ENCODE measurements at places on chromosomes 2 and 18. TPM values are rescaled to one million over a fixed set of nuclear protein-coding genes. Genes with fewer than 3 reads are reported as not detected.

- no peak overlapping the region for H3K4me3 ChIP-seq
- H3K27ac ChIP-seq: no peak overlapping the region
- H3K36me3 ChIP-seq: no peaks in the 10 kb centered on the region
- H3K4me1 ChIP-seq: no peaks in the 10 kb centered on the region
These were observed 352.6 kb upstream of the CWC22 start for GRCh38 chr2:180359522-180360282.

GRCh38 chr2:105678346-105678745, 66.4 kb upstream of the NCK2 start:
- no peak overlapping the region for H3K27ac ChIP-seq
- peaks cover 2% of the 10 kb centered on the region for H3K27me3 ChIP-seq
- H3K36me3 ChIP-seq: no peaks in the 10 kb centered on the region
- no peak for DNase-seq

DNA sequence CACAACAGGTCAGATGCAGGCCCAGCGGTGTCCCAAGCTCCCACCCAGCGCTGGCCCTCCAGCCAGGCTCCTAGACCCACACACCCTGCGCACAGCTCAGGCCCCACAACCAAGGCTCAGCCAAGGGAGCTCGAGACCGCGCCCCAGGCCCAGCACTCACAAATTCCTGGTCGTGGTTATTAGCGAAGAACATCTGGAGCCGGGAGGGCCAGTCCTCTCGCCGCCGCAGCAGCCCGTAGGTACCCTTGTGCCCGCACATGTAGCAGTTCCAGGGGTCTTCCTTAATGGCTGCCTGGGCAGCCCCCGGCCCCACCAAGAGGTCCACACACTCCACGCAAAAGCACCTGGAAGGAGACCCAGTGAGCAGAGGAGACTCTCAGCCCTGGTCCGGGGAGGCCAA, 75.6 kb upstream of the POMC start:
- H3K27ac ChIP-seq: no peak overlapping the region
- DNase-seq: no peak

DNA sequence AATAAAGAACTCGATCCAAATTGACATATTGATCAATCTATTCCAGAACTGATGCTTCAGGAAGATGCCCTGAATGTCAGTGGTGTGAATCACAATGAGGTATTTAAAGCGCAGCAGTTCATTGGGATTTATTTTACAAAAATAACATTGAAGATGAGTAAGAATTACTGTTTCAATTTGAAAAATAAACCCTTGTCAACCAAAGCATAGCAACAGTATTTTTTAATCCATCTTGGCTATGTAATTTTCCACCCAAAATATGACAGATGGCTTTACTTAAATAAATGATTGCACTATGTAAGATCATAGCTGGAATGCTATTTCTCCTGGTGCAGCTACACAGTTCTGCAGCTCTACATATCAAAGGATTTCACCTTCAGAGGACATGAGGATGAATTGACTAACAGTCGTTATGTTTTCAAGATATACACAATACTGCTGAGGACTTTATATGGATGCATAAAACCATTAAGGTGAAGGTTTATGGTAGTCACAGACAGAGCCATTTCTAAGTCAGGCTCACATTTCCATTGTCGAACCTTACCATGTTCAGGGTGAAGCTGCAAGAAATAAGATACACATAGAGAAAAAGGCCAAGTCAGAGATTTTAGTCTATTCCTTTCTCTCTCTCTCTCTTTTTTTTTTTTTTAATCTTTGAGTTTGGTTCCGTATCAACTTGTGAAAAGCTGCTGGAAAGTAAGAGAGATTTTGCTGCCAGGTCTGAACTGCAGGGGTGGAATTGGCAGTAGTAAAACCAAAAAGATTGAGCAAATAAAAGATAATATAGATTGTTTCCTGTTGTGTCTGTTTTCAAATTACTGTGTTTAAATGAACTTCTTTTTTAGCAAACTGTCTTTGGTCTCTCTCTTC, 398.0 kb upstream of the CDH20 start:
- H3K36me3 ChIP-seq: no peaks in the 10 kb centered on the region
- no peaks in the 10 kb centered on the region for H3K27me3 ChIP-seq
- DNase-seq: peak; percentile 60
- no peak overlapping the region for H3K27ac ChIP-seq
- no peak overlapping the region for H3K4me3 ChIP-seq
- no peaks in the 10 kb centered on the region for H3K4me1 ChIP-seq

DNA sequence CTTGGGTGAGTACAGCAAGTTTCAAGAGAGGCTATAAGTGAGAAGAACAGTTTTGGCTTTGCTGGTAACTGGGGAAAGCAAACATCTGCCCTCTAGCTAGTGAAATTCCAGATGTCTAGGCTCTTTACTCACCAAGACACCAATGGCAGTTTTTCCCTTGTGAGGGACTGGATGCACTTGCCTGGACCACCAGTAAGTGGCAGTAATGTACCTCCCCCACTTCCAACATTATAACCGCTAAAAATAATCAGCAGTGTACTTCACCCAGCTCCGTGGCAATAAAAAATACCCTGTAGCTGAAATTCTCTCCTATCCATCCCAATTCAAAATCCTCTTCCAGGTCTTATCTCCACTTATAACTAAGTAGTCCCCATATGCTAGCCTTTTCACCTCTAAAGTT, 383.9 kb downstream of the ARHGAP15 start:
- H3K36me3 ChIP-seq: no peaks in the 10 kb centered on the region
- no peak overlapping the region for H3K27ac ChIP-seq
- peak; percentile 56 for DNase-seq

DNA sequence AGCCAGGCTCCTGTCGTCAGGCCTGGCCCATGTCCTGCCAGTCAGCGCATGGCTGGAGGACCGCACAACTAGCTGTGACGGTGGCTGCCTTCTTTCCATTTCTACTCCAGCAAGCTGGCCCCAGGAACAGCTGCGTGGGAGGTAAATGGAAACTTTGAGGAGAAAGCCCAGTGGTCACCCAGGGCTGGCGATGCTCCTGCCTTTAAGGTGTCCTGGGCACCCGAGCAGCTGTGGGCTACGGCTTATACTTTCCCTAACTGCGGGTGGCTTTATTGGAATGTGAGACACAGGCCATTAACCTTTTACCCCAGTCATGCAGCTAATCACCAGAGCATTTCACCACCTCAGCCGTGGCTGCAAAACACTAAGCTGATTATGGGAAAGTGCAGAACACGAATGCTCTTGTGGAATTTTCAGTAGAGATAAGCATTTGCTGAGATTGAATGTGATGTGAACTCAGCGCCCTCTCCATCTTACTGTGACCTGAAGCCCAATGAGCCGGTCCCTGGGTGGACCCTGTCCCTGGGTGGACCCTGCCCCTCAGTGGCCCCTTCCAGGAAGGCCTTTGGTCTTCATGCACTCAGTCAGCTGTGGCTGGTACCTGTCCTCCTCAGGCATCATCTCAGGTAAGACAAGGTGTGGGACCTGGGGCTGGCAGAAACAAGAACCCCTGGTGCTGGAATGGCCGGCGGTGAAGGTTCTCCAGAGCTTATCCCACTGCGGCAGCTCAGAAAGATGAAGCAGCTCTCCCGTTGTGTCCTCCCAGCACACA, 275.4 kb upstream of the HS6ST1 start:
- DNase-seq: peak; percentile 52
- no peaks in the 10 kb centered on the region for H3K4me1 ChIP-seq
- no peak overlapping the region for H3K4me3 ChIP-seq
- no peaks in the 10 kb centered on the region for H3K36me3 ChIP-seq
- no peak overlapping the region for H3K27ac ChIP-seq

DNA sequence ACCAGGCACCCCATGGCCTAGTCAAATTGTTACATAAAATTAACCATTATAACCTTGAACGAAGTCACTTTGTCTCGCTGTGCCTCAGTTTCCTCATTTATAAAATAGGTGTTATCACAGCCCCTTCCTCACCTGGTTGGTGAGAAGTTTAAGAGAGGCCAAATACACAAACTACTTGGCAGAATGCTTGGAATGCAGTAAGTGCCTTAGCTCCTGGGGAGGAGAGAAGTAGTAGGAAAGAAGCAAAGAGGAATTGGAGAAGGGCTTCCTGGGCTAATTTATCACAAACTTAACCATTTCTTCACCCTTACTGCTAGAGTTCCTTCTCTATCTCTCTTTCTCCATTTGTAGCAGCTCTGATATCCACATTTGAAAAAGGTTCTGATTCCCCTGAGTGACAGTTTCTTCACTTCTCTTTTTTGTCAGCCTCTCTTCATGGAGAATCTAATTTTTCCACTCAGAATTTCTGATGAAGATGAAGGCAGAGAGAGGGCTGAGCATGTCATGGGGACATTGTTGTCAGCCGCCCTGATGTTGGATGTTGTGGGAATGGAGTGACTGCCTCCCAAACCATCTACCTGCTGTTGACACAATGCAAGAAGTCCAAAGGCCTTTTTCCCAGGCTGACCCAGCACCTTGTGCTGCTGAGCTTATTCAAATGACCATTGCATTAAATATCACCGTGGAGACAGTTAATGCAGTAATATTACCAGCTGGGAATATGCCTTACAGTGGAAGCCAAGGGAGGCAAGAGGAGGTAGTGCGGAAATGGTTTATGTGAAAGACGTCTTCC, 60.4 kb downstream of the BOD1L2 start:
- H3K27ac ChIP-seq: no peak overlapping the region
- DNase-seq: no peak
- H3K27me3 ChIP-seq: no peaks in the 10 kb centered on the region
- H3K36me3 ChIP-seq: no peaks in the 10 kb centered on the region
- no peak overlapping the region for H3K4me3 ChIP-seq

- DNase-seq: no peak
- H3K36me3 ChIP-seq: no peaks in the 10 kb centered on the region
- no peaks in the 10 kb centered on the region for H3K4me1 ChIP-seq
- H3K27me3 ChIP-seq: no peaks in the 10 kb centered on the region
These were observed 370.6 kb upstream of the UBE2E3 start for GRCh38 chr2:180609626-180610340.

GRCh38 chr18:43917520-43917919, 640.2 kb upstream of the SYT4 start:
- no peaks in the 10 kb centered on the region for H3K36me3 ChIP-seq
- H3K27me3 ChIP-seq: no peaks in the 10 kb centered on the region
- H3K4me3 ChIP-seq: no peak overlapping the region
- no peaks in the 10 kb centered on the region for H3K4me1 ChIP-seq

- H3K4me1 ChIP-seq: peaks cover 5% of the 10 kb centered on the region
- H3K27ac ChIP-seq: no peak overlapping the region
- no peak for DNase-seq
- H3K36me3 ChIP-seq: no peaks in the 10 kb centered on the region
These were observed 92.0 kb upstream of the CYP1B1 start for GRCh38 chr2:38167968-38168350.

DNA sequence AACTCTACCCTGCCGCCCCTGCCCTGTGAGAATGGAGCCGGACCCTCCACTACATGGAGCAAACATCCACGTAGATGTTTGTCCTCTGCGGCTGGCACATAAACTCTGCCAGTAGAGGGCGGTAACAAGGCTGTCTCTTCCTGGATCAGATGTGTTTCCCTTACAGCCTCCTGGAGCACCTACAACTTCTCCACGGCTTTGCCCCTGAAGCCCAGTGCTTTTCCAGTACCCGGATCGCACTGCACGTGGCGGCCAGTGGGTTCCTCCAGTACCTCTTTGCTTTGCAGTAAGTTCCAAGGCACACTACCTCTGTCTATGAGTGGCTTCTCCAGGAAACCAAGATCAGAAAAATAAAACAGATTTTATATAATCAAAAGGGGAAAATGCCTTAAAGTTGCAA, 651.3 kb downstream of the DCDC2C start:
- no peak overlapping the region for H3K4me3 ChIP-seq
- no peak for DNase-seq
- no peak overlapping the region for H3K27ac ChIP-seq
- H3K36me3 ChIP-seq: no peaks in the 10 kb centered on the region

- no peak overlapping the region for H3K27ac ChIP-seq
- no peaks in the 10 kb centered on the region for H3K27me3 ChIP-seq
- no peaks in the 10 kb centered on the region for H3K4me1 ChIP-seq
- H3K36me3 ChIP-seq: no peaks in the 10 kb centered on the region
- no peak overlapping the region for H3K4me3 ChIP-seq
These were observed 10.1 kb downstream of the AMER3 start for GRCh38 chr2:130765464-130765863.

GRCh38 chr2:19356545-19357401, 1.6 kb downstream of the OSR1 start:
- H3K4me3 ChIP-seq: peak overlapping the region; percentile 91
- peak; percentile 36 for DNase-seq
- H3K27ac ChIP-seq: peak overlapping the region; percentile 72
- H3K36me3 ChIP-seq: peaks cover 13% of the 10 kb centered on the region
- H3K27me3 ChIP-seq: no peaks in the 10 kb centered on the region
- peaks cover 8% of the 10 kb centered on the region for H3K4me1 ChIP-seq

- peaks cover 4% of the 10 kb centered on the region for H3K27me3 ChIP-seq
- no peak overlapping the region for H3K27ac ChIP-seq
- no peak for DNase-seq
- no peaks in the 10 kb centered on the region for H3K36me3 ChIP-seq
- H3K4me3 ChIP-seq: no peak overlapping the region
These were observed 78.1 kb upstream of the LAPTM4A start for GRCh38 chr2:20129331-20130159.

GRCh38 chr2:238963971-238964328, 116.1 kb downstream of the TWIST2 start:
- H3K27ac ChIP-seq: no peak overlapping the region
- H3K36me3 ChIP-seq: no peaks in the 10 kb centered on the region
- no peaks in the 10 kb centered on the region for H3K4me1 ChIP-seq
- DNase-seq: no peak
- H3K27me3 ChIP-seq: no peaks in the 10 kb centered on the region

- H3K27ac ChIP-seq: no peak overlapping the region
- H3K27me3 ChIP-seq: no peaks in the 10 kb centered on the region
- peak; percentile 62 for DNase-seq
- peaks cover 12% of the 10 kb centered on the region for H3K4me1 ChIP-seq
- no peak overlapping the region for H3K4me3 ChIP-seq
- H3K36me3 ChIP-seq: no peaks in the 10 kb centered on the region
These were observed 245.0 kb upstream of the NT5C1B start for GRCh38 chr2:18834341-18834740.

DNA sequence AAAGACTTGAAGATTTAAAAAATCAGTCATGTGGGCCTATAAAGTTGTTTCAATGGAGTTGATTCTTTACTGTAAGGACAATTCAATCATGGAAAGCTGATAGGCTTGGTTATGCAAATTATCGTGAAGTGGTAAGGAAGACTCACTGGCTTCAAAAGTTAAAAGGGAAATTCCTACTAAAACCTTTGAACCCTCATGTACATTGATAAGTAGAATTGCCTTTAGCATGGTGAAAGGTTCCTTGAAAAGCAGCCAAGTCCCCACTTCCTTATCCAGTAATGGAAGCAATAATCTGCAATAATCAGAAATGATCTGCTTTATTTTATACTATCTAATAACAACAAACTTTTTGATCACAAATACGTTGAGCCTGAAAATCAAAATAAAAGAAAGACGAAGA, 14.4 kb upstream of the CCL20 start:
- H3K36me3 ChIP-seq: no peaks in the 10 kb centered on the region
- DNase-seq: no peak
- no peak overlapping the region for H3K4me3 ChIP-seq
- H3K4me1 ChIP-seq: no peaks in the 10 kb centered on the region
- no peaks in the 10 kb centered on the region for H3K27me3 ChIP-seq
- no peak overlapping the region for H3K27ac ChIP-seq

Gene KCNS3
- 1.3 TPM for total RNA-seq

Gene G6PC2
- total RNA-seq: not detected

Gene NT5C1B
- not detected for total RNA-seq

Gene AMER3
- total RNA-seq: not detected

Gene SPDYA
- 0.77 TPM for total RNA-seq

Gene LOXL3
- total RNA-seq: 12.6 TPM

Gene FAP
- 96.1 TPM for total RNA-seq

Gene FECH
- 17.7 TPM for total RNA-seq

Gene RBKS
- total RNA-seq: 1.3 TPM
